Activated naive CD8-positive, alpha-beta T cell treated with anti-CD3 and anti-CD28 coated beads, Interleukin-2, amount 50 U/mL, for 16 hours (primary cell): ENCODE measurements at places on chromosomes 1 and 21.
A peak's percentile ranks its signal among the peaks of the same experiment; 100 is the strongest.

DNA sequence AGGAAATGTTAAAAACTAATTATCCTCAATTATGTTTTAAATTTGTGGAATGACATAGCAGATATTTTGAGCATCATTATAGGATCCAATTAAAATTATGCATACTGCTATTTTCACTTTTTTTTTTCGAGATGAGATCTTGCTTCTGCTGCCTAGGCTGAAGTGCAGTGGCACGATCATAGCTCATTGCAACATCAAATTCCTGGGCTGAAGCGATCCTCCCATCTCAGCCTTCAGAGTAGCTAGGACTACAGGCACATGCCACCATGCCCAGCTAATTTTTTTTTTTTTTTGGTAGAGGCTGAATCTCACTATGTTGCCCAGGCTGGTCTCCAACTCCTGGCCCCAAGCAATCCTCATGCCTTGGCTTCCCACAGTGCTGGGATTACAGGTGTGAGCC is 11.3 kb upstream of the SLC1A7 start:
- DNase-seq, result no peak

- DNase-seq, result no peak
Measured at GRCh38 chr1:51070011-51070410, 32.0 kb upstream of the C1orf185 start.

- no peak for DNase-seq
Measured at GRCh38 chr1:163770265-163770664, 448.5 kb downstream of the NUF2 start.

DNA sequence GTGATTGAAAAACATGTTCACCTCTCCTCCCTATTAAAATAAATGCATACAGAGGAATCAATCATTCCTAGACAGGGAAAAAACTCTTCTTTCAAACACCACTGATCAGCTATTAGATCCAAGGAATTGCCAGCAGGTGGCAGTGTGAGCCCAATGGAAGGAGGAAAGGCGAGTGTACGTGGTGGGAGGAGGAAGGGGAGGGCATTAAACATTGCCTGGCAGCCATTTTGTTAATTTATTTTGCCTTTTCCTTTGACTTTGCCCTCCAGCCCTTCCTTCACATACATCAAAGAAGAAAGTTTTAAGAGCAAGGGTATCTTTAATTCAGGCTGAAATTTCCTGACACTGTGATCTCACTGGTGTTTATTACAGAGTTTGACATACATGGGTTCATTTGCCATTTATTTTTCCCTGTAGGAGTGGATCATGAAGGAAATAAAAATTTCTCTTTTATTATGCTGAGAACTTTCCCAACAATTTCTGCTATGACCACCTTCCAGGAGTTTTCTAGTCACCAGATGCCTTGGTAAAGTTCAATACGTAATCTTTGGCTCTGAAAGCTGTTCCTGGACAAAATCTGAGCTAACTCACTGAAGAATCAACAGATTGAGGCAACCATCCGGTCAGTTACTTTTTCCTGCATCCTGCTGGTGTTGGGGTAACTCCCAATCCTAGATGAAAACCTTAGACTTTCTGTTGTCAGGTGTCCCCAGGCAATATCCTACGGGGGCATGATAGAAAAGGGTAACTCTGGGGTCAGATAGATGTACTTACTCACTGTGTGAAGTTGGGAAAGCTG is 1.9 kb upstream of the GNAI3 start:
- DNase-seq, result peak; percentile 80

GRCh38 chr1:220680085-220680687 is 10.0 kb upstream of the C1orf115 start:
- DNase-seq, result no peak

GRCh38 chr21:41924368-41924754 is 29.5 kb downstream of the C2CD2 start:
- DNase-seq, result no peak

DNA sequence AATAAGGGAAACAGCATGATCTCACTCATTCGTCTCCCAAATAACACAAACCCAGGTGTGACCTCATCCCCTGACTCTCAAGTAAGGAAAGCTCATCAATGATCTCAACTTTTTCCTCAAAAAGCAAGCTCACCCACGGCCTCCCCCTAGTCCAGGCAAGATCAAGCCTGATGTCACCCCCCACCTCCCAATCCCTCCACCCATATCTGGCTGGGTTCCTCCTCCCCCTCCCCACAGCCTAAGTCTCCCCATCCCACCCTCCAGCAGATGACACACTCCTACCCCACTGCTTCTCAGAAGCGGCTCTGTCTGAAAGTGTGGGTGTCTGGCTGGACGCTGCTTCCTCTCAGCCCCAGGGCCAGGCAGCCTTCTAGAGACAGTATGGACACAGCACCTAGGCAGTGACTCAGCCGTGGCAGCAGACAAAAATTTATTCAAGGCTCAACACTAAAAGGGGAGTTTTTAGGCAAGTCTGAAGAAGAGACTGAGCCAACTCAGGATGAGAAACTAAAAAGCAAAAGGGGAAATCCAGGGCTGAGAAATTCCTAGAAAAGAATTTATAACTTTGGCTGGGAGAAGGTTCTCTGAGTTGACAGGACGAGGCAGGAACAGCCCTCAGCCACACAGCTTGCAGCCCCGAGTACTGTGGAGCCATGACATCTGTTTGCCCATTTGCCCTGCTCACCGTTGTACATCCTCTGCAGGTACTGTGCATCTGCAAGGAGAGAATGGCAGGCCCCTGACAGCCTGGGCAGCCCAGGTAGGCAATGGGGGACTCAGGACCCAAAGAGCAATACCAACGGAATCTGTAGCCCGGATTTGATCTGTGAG is 81.6 kb upstream of the LRRC8D start:
- no peak for DNase-seq
